Placental pericyte (primary cell): ENCODE measurements at places on chromosomes 5 and 9. TPM values are rescaled to one million over a fixed set of nuclear protein-coding genes. Genes with fewer than 3 reads are reported as not detected.

The SLC36A3 gene
- not detected in 2 replicates for total RNA-seq

The GRXCR2 gene
- not detected in 2 replicates for total RNA-seq

The ADAMTS16 gene
- 0.22 and 0.57 TPM in 2 replicates for total RNA-seq

The SH2D3C gene
- 0.22 TPM in 1 of 2 replicates, not detected in the other for total RNA-seq

The OR13C9 gene
- not detected in 2 replicates for total RNA-seq

The GARIN3 gene
- total RNA-seq = not detected in 2 replicates

The DRD1 gene
- 0.44 and 0.72 TPM in 2 replicates for total RNA-seq

The RIC1 gene
- 40.5 and 71.6 TPM in 2 replicates for total RNA-seq

The NUTM2G gene
- not detected in 2 replicates for total RNA-seq

The EGFLAM gene
- total RNA-seq = 3.3 and 10.1 TPM in 2 replicates

The GLT6D1 gene
- not detected in 2 replicates for total RNA-seq

The C9orf43 gene
- total RNA-seq = 0.43 and 0.66 TPM in 2 replicates

The TMEM232 gene
- total RNA-seq = 0.72 and 2.6 TPM in 2 replicates

The MYORG gene
- total RNA-seq = 0.22 and 1.4 TPM in 2 replicates

The PPP1R2B gene
- under 0.01 TPM in 1 of 2 replicates, not detected in the other for total RNA-seq

The SVEP1 gene
- 16.2 and 98.9 TPM in 2 replicates for total RNA-seq

The NUTM2F gene
- total RNA-seq = not detected in 2 replicates

The TMEM174 gene
- total RNA-seq = not detected in 2 replicates

The PCA3 gene
- total RNA-seq = not detected in 2 replicates

The OCLN gene
- total RNA-seq = 1.1 and 1.3 TPM in 2 replicates

The GDA gene
- under 0.01 and 0.57 TPM in 2 replicates for total RNA-seq

The C5orf63 gene
- total RNA-seq = 3.5 and 3.6 TPM in 2 replicates

The TMOD1 gene
- 0.43 TPM in 1 of 2 replicates, not detected in the other for total RNA-seq

The ANKH gene
- 10.9 and 57.4 TPM in 2 replicates for total RNA-seq

The LCN15 gene
- total RNA-seq = not detected in 2 replicates

The CAVIN4 gene
- total RNA-seq = 0.66 and 3.7 TPM in 2 replicates

The EQTN gene
- total RNA-seq = not detected in 2 replicates

The C5orf58 gene
- total RNA-seq = under 0.01 TPM in 1 of 2 replicates, not detected in the other

The IL7R gene
- 5.5 and 31.1 TPM in 2 replicates for total RNA-seq

The MATR3 gene
- 175 and 208 TPM in 2 replicates for total RNA-seq

The TMEM252 gene
- not detected in 2 replicates for total RNA-seq

The FOXD4 gene
- total RNA-seq = 0.14 and 0.22 TPM in 2 replicates

The NPDC1 gene
- total RNA-seq = 16.0 and 21.0 TPM in 2 replicates

The PPP6C gene
- 23.6 and 29.6 TPM in 2 replicates for total RNA-seq

The PTPN3 gene
- total RNA-seq = 0.14 and 0.22 TPM in 2 replicates

The QRFP gene
- not detected in 2 replicates for total RNA-seq

The CTNND2 gene
- not detected in 2 replicates for total RNA-seq

The CRHBP gene
- total RNA-seq = 1.0 TPM in 1 of 2 replicates, not detected in the other

The PCDHGA9 gene
- total RNA-seq = 4.6 and 6.2 TPM in 2 replicates

The GLRA1 gene
- not detected in 2 replicates for total RNA-seq

The TMC1 gene
- total RNA-seq = 0.86 TPM in 1 of 2 replicates, not detected in the other

The RNF183 gene
- not detected in 2 replicates for total RNA-seq

The SAXO1 gene
- not detected in 2 replicates for total RNA-seq

The IL5 gene
- not detected in 2 replicates for total RNA-seq

The FUT7 gene
- total RNA-seq = not detected in 2 replicates
